ENCODE measurements at places on chromosomes 3 and 15.

DNA sequence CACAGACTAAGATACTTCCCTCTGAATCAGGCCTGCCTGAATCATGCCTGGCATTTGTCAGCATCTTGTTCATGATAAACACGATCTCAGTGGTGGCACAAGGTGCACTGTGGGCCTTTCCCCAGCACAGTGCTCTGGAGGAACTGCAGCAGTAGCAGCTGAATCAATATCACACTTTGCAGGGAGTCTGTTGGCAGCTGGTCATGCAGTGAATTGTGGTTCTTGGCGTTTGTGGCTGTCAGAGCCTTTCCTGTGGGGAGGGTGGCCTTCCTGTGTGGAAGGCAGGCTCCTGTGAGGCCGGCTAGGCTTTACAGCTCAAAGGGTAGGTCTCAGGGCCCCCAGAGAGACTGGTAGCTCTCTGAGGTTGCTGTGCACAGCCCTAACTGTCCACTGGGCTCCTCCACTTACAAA, 54.4 kb upstream of the TLE3 start:
- DNase-seq, result no peak

- DNase-seq, result no peak
These were observed 46.5 kb downstream of the BBS4 start for GRCh38 chr15:72732516-72732915.

DNA sequence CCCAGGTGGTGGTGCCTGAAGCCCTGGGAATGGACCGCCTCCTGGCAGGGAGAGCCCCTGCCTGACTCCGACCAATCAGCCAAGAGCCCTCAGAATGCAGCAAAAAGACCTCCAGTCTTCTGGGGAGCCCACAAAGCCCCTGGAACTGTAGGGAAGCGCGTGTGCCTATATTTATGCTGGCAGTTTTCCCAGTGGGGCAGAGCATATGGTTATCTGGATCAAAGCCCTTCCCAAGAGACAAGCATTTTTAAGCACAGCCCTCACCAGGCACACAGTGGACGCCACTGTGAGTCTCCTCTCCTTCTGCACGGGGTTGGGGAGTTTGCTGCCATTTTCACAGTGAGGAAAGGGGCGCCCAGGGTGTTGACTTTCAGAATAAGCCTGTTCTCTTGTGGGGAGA, 80.9 kb upstream of the RPL32 start:
- DNase-seq, result no peak

DNA sequence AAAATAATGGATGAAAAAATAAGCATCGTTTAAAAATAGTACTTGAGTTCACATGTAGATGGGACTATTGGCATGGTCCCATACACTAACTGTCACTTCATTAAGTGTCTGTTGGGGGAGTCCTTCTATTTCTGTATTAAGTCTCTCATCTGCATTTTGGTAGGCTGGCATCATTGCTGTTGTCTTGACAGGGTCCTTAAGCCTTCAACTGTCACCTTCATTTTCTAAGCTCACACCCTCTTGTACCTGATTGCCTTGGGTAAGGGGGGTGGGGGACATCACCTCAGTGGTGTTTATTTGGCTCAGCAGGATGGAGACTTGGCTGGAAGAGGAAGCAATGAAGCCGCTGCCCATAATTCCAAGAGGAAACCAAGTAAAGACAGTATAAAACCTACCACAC, 202.0 kb upstream of the VEPH1 start:
- no peak for DNase-seq

DNA sequence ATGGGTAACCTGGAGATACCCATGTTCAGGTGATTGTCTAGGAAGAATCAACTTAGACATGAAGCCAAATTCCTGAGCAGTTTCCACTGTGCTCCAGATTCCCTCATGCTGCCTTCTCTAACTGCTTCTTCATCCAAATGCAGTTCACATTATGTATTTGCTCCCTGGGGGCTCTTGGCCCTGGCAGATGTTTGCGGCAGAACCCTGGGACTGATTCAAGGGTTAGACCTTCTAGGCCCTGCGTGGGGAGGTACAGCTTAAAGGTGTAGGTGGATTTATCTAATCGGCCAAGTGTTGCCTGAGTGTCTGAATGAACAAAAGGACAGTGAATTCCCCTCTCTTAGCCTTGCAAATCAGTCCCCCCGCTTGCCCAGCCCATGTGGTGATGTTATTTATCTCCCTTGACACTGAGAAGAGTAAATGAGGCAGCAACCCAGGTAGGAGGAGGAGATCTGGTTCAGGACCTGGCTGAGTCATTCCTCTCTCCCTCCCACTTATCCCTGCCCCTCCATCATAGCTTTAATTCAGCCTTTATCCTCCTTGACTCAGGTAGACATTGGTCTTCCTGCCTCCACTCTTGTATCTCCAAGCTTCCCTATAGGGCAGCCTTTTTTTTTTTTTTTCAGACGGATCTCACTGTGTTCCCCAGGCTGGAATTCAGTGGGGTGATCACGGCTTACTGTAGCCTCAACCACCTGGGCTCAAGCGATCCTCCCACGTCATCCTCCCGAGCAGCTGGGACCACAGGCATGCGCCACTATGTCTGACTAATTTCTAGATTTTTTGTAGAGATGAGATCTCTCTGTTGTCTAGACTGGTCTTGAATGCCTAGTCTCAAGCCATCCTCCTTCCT, 54.8 kb downstream of the MAGEF1 start:
- DNase-seq, result no peak

DNA sequence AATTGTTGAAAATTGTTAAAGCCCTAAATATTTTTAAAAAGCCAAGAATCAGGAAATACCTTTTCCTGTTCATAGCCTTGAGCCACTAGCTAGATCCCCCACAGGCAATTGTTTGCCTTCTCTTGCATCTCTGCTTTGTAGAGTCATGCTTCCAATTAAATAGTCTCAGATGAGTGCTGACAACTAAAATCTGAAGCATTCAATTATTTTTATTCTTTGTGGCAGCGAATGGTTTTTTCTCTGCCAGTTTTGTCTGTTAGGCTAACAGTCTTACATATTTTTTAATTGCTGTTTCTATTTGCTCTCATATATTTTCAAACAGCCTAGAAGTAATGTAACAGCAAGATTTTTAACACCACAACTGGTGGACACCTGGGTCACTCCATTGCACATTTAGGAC, 277.1 kb upstream of the GBE1 start:
- DNase-seq, result no peak
